Activated CD4-positive, alpha-beta memory T cell treated with anti-CD3 and anti-CD28 coated beads, Interleukin-2, amount 10 ng/mL, durations not matched to agents 7 days and 5 days (primary cell): ENCODE measurements at places on chromosomes 3 and 15.
A peak's percentile ranks its signal among the peaks of the same experiment; 100 is the strongest.

- DNase-seq, result no peak
These were observed 884.0 kb upstream of the CADM2 start for GRCh38 chr3:84074767-84075166.

DNA sequence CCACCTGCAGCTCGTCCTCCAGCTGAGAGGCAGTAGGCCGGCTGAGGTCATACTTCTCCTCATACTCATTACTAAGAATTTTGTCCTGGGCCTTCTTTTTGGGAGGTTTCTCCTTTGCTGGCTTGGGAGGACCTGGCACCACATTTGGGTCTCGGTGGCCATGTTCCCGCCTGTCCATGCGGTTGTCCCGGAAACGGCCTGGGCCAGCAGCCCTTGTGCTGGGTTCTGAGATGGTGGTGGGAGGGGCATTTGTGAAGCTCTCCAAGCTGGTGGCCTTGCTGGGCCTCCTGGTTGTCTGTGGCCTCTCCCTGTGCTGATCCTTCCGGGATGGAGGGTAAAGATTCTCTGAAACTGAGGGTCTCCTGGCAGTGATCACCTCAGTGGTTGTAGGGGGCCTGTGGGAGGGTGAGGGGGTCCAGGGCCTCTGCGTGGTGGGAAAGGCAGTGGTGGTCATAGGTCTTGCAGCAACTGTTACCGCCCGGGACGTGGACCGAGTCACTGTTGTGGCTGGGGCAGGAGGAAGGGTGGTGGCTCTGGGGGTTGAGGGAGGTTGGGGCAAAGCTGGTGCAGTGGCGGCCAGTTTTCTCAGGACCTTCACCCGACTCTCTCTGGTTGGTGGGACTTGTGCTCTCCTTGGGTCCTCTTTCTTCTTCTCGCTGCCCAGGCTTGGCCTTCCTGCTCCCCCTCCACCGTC is 2.5 kb downstream of the CCDC80 start:
- DNase-seq, result no peak

GRCh38 chr3:49899815-49900214 is 3.9 kb downstream of the MST1R start:
- no peak for DNase-seq

- DNase-seq, result no peak
These were observed 193.4 kb downstream of the ZNF621 start for GRCh38 chr3:40718209-40718608.

- peak; percentile 24 for DNase-seq
These were observed 534 bp downstream of the FRMD5 start for GRCh38 chr15:44194323-44195150.

DNA sequence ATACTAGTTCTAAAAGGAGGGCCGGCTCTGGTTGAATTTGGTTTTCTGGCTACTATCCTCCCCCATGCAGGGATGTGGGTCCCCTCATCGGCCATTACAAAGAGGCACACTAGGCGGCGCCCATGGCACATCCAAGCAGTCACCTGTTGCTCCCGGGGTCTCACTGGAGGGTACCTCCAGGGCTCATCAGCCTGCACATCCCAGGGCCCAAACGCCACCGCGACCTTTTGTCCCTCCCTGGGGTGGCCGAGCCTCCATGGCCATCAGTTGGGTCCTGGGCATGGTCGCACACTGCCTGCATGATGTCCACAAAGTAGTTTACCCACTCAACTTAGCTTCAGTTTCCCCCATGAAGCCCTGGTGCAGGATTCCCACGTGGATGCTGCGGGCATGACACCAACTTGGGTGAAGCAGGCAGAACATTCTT is 28.3 kb downstream of the IDH3A start:
- DNase-seq, result peak; percentile 49

GRCh38 chr3:27596334-27596841 is 112.2 kb upstream of the SLC4A7 start:
- DNase-seq, result no peak

- DNase-seq, result no peak
These were observed 57.8 kb upstream of the PLSCR4 start for GRCh38 chr3:146308682-146309081.

- no peak for DNase-seq
These were observed 24.8 kb downstream of the SLC28A2 start for GRCh38 chr15:45276831-45277230.

GRCh38 chr15:77282333-77282732 is 137.6 kb downstream of the PEAK1 start:
- no peak for DNase-seq

GRCh38 chr3:132256989-132257388 is 60.2 kb upstream of the ACP3 start:
- DNase-seq, result no peak

- no peak for DNase-seq
These were observed 386.6 kb upstream of the THBS1 start for GRCh38 chr15:39194106-39194830.

GRCh38 chr3:49017971-49018706 is at the start of gene DALRD3:
DALRD3 (minus strand) TSS chr3:49018580; CDS start chr3:49018564, 16 bp downstream.
- peak; percentile 70 for DNase-seq

DNA sequence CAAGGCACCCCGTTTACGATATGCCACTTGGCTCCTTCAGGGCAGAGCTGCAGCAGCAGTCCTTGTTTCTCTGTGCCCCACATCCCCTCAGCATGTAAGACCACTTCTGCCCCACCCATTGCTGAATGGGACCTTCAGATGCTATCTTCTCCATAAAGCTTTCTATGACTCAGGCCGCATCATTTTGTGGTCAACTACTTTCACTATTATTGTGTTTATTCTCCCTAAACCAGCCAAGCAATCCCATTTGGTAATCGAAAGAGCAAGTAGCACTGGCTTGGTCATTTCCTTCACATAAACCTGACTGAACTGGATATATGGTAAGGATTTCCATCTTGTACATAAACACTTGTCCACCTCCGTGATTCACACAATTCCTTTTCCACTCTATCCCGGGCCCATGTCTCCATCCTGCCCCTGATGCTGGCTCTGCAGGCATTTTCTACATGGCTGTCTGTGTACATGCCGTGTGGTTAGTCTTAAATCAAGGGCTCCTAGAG is 25.7 kb downstream of the LIPC start:
- peak; percentile 53 for DNase-seq
